ENCODE measurements at places on chromosomes 7 and 10.

- peak; percentile 97 for DNase-seq
Observed at GRCh38 chr10:31242902-31243301, 76.1 kb upstream of the ZEB1 start.

DNA sequence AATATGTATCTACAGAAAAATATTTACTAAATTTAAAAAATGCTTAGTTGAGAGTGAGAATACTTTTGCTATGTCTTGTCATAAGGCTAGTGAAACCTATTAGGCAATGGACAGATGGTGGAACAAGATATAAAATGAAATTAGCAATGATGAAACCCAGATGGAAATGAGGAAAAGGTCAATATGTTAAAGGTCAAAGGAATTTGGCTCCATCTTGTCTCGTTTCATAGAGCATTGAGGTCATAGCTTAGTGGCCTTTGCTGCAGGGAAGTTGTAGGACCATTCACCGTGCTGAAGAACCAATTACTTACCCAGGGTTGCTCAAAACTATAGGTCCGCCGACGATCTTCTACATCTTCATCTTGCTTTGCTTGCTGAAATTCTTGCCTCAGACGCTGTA is 683.9 kb downstream of the PARD3 start:
- no peak for DNase-seq

DNA sequence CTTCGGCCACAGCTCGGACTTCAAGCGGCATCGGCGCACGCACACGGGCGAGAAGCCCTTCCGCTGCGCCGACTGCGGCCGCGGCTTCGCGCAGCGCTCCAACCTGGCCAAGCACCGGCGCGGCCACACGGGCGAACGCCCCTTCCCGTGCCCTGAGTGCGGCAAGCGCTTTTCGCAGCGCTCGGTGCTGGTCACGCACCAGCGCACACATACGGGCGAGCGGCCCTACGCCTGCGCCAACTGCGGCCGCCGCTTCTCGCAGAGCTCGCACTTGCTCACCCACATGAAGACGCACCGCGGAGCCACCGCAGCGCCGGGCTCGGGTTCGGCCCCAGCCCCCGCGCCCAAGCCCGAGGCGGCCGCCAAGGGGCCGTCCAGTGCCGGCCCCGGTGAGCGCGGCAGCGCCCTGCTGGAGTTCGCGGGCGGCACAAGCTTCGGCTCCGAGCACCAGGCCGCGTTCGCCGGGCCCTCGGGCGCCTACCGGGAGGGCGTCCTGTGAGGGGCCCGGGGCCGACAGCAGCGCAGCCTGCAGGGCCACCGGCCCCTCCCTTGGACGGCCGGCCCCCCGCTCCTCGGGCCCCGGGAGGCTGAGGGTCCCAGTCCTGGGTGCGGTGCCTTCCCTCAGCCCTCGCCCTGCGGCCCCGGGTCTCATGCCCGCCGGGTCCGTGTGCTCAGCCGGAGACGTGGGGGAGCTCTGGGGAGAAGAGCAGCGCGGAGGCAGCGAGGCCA is 17.2 kb downstream of the ZNF316 start:
- no peak for DNase-seq

- peak; percentile 44 for DNase-seq
Observed at GRCh38 chr10:118531105-118531852, 64.2 kb downstream of the PRLHR start.

Data from EL (cell line).